ENCODE measurements at places on chromosomes 7 and 10. TPM values are rescaled to one million over a fixed set of nuclear protein-coding genes. Genes with fewer than 3 reads are reported as not detected.

GRCh38 chr10:34764472-34764946 is 50.6 kb downstream of the PARD3 start:
- DNase-seq, result no peak

GRCh38 chr7:51077316-51077986 is 239.2 kb downstream of the COBL start:
- DNase-seq, result no peak

DNA sequence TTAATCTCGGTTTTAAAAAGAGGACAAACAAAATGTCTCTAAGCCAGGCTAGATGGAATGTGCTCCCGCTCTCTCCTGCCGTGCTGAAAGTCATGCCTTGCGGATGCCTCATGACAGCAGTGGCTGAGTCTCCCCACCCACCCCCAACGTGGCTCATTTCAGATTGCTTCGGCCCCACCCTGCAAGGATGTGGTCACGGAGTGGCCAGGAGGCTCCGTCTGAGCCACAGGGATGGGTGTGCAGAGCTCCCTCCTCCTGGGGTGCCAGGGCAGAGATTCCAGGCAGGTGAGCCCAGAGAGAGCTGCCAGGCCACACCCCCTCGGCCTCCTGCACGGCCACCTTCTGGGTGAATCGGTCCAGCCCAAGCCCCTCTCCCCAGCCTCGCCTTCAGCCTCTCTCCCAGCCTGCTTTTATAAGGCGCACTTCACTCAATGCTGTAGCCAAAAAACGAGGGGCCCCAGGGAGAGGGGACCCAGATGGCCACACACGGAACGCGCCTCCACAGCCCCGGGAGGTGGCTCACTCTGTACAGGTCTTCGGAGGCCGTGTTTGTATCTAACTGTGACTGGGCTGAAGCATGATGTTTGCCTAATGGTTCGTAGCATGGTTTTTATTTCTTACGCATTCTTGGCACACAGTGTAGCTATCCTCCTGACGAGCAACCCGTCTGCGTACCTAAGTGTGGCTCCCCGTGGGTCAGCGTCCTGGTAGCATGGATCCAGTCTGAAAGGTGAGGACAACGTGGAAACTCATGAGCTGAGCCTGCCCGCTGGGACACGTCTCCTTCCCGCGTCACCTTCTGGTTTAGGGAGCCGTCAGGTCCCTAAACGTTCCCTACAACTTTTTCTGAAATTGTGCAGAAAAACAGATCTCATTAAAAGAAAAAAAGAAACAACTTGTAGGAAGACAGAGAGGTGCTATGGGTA is 413.8 kb upstream of the FOXK1 start:
- no peak for DNase-seq

GRCh38 chr7:115676080-115676479 is 354.5 kb downstream of the TFEC start:
- DNase-seq, result no peak

GRCh38 chr10:15579605-15580004 is 140.1 kb downstream of the ITGA8 start:
- DNase-seq, result no peak

EEPD1 gene
- 32.5 TPM for total RNA-seq

SH2D4B gene
- total RNA-seq, result not detected

SNX10 gene
- total RNA-seq, result 18.1 TPM

CRPPA gene
- total RNA-seq, result 6.0 TPM
